ENCODE measurements at places on chromosomes 7 and 10. TPM values are rescaled to one million over a fixed set of nuclear protein-coding genes. Genes with fewer than 3 reads are reported as not detected.

The ARHGAP21 gene
- total RNA-seq: 79.2 TPM

DNA sequence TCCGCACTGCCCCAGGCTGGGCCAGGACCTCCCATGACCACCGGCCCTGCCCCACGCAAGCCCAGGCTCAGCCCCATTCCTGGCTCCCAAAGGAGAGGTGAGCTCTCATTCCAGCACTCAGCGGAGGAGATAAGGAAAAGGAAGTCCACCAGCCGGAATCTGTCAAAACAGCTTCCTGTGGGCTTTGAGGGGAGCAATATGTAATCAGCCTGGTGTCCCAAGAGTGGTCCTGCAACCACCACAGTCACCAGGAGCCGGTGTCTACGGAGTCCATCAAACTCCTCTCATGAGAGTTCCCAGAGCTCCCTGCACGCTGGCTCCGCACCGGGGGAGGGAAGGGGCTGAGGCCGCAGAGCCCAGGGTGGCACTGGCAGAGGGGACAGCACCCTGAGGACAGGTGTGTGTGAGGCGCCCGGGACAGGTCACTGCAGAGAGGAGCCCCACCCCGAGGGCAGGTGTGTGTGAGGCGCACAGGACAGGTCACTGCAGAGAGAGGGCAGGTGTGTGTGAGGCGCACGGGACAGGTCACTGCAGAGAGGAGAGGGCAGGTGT, 57.9 kb downstream of the STK32C start:
- DNase-seq: no peak

- no peak for DNase-seq
Observed at GRCh38 chr10:96339956-96340904, 18.6 kb downstream of the OPALIN start.

DNA sequence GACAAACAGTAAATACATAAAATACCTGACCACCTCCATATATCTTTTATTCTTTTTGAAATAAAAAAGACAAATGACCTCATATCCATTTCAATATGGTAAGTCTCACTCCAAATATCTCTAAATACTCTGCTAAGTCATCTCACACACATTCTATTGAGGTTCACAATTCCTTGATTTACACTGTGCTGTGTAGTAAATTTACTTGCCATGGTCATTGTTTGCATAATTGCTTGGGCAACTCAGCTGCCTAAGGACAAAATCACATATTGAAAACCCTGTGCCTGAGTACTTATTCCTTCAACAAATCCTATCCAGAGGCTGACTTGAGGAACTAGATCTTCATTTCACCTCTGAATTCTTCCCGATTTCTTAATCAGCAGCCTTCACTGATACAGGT, 176.4 kb downstream of the THSD7A start:
- DNase-seq: no peak

- DNase-seq: no peak
Observed at GRCh38 chr7:85290269-85290668, 103.4 kb upstream of the SEMA3D start.

Data from skin of body (tissue), 3 donors.